ENCODE measurements at places on chromosomes 3 and 15.

- DNase-seq: no peak
These were observed 134.1 kb downstream of the NLGN1 start for GRCh38 chr3:173531602-173532001.

DNA sequence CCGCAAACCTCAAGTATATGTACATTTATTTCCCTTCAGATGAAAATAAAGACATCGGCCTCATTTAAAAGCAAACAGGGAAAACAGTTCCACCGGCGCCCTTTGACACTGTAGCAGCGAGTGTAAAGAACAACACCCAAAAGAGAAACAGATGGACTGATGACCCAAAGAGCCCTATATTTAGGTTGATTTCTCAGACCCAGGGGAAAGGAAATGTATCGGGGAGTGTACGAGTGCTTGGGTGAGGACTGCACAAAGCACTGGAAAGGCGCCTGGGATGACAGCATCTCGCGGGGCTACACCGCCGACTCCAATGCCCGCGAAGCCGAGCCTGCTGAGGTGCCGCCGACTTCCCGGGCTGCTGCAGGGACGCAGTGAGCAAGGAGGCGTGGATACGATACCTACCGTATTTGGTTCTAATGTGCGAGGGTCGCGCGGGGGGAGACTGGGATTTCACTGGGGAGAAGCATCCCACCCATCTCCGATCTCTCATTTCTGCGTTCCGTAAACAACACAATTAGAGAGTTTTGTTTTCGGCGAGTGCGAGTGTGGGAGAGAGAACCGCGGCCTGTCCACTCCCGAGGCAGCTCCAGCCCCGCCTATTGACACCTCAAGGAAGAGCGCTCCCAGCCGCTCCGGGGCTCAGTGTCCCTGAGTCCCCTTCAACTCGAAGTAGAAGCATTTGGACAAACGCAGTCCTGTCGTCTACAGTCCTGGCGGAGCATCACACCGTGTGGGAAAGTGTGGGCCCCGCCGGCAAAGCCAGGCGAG lies 2.0 kb downstream of the MECOM start:
- no peak for DNase-seq

GRCh38 chr3:151166161-151166560 lies 36.9 kb downstream of the GPR171 start:
- DNase-seq: no peak

DNA sequence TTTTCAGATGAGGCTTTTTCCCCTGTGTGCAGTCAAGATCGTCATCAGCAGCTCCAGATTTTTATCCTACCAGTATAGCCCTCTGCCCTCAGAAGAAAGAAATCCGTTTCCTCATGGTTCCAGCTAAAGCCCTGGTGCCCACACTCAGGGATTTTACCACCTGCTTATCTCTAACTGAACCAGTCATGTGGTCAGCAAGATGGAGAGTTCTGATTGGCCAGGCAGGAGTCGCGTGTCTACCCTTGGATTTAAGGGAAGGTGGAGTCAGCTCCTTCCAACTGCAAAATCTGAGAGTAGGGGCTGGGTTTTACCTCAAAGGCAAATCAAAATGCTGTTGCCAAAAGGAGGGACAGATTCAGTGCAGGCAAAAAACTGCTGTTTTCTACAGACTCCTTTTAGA lies 135.3 kb downstream of the LRTM1 start:
- DNase-seq: no peak

GRCh38 chr3:13702286-13702685 lies 153.4 kb downstream of the FBLN2 start:
- DNase-seq: no peak

DNA sequence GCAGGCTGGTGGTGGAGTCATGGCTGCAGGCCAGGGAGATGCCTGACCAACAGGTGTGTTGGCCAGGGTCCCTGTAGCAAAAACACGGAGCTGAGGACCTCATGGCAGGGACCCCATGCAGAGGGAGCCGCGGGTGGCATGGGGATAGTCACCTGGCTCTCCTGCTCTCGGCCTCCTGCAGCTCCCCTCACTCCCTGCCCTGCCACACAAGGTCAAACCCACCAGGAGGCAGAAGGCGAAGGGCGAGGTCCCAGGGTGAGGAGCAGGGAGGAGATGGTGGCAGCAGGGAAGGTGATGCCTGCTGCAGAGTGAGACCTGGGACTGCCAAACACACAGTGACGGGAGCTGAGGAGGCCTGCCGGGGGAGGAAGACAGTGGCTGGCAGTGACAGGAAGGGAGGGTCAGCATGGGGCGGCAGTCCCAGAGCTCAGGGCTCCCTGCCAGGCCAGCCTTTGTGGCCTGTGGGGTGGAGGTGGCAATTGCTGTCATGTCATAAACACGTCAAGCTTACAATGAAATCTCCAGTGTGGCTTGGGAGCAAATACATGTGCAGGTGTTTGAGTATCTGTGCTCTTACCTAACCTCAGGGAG lies 144.3 kb downstream of the TJP1 start:
- DNase-seq: no peak

- DNase-seq: no peak
These were observed 9.0 kb downstream of the LRRC15 start for GRCh38 chr3:194360568-194360967.

DNA sequence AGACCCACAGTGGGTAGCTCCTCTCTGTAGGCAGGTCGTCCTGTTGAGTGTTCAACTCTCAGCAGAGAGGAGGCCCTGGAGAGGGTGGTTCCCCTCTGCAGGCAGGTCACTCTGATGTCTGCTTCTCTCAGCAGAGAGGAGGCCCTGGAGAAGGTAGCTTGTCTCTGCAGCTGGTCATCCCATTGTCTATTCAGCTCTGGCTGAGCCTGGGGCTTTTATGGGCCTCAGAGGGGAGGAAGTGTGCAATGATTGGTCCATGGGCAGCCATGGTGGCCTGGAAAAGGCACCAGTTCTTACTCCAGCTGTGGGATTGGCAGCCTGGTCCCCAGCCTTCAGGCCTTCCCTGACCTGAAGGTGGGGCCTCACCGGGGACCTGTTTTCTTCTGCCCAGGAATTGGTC lies 52.9 kb downstream of the PPCDC start:
- no peak for DNase-seq

Data from CD4-positive, alpha-beta T cell treated with Interleukin-4 for 4 hours (primary cell).